ENCODE measurements at places on chromosomes 6 and 20.

- DNase-seq = no peak
Measured at GRCh38 chr20:8227293-8227692, 95.2 kb downstream of the PLCB1 start.

GRCh38 chr20:47623206-47623605 lies 121.5 kb downstream of the NCOA3 start:
- no peak for DNase-seq

DNA sequence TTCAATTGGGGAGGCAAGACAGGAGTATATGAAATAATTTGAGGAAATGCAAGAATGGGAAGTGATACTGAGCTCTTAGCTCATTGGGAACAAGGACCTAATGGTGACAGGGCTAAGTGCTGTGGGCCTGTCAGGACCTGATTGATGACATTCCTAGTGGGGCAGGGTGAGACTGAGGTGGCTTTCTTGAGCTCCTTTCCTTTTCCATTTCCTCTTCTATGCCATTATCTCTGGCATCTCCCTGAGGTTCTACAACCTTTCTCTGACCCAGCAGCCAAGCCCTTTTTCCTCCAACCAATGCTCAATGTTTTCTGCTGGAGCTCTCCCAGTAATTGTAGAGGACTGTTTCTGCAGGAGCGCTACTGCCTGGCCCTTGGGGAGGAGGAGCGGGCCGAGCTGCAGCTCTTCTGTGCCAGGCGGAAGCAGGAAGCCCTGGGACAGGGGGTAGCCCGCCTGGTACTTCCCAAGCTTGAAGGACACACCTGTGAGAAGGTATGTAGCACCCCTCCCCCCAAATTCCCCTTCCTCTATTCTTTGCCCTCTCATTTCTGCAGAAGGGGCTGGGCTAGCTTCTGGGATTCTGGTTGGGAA lies 2.8 kb upstream of the TOMM6 start:
- no peak for DNase-seq

DNA sequence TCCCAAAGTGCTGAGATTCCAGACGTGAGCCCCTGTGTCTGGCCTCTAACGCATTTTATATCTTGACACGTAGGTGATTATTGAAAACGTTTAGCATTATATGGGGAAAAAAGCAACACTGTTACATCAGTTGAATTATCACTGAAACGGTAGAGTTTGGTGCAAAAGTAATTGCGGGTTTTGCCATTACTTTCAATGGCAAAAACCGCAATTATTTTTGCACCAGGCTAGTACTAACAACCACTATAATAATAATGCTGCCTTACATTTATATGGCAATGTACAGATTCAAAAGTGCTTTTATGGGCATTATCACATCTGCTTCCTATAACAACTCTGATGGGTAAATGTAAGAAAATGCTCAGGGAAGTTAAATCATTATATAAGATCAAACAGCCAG lies 57.3 kb downstream of the OPRM1 start:
- no peak for DNase-seq

- no peak for DNase-seq
Measured at GRCh38 chr20:15673206-15673605, 900.0 kb downstream of the KIF16B start.

DNA sequence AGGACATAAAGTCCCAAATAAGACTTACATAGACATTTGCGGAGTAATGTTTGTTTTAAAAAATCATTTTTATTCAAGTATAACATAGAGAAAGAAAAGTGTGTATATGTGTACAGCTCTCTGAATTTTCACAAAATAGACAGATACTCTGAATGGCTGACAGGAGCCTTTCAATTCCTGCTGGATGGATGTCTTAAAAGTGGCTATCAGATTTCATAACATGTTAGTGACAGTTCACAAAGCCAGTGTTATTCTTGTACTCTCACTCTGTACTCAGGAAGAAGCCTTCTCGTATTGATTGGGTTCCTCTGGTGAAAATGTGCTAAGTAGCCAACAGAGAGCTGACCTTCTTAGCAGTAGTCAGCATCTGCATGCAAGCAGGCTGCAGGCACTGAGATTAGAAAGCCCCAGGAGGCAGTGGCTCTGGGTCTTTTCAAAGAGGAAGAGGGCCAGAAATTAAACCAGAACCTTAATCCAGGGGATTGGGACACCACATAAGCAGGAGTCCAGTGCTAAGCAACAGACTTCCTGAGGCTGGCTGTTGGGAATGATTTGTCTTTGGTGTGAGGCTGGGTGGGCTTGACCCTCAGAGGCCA lies 19.7 kb downstream of the SLC17A4 start:
- no peak for DNase-seq

GRCh38 chr6:137233911-137234863 lies 15.0 kb upstream of the IFNGR1 start:
- peak; percentile 81 for DNase-seq

GRCh38 chr6:137638926-137639706 lies 144.9 kb upstream of the OLIG3 start:
- DNase-seq = no peak

- no peak for DNase-seq
Measured at GRCh38 chr20:13336308-13337089, 115.4 kb downstream of the ISM1 start.

DNA sequence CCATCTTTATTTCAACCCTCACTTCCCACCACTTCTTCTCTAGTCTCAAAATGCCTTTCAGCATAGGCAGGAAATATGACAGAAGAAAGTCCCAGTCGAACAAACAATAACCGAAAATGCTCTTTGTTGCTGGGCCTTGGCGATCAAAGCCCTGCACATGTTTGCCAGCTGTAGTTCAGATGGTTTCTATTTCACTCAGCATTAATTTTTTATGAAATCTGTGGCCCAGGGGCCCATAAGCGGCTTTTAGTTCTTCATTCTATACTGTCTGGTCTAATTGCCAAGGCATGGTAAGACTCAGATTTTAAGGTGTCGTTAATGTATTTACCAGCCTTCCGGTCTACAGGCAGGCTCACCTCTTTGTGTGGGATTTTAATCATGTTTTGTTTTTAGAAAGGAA lies 10.9 kb upstream of the F13A1 start:
- no peak for DNase-seq

GRCh38 chr6:73519926-73520687 lies 725 bp downstream of the EEF1A1 start:
- DNase-seq = peak; percentile 71

DNA sequence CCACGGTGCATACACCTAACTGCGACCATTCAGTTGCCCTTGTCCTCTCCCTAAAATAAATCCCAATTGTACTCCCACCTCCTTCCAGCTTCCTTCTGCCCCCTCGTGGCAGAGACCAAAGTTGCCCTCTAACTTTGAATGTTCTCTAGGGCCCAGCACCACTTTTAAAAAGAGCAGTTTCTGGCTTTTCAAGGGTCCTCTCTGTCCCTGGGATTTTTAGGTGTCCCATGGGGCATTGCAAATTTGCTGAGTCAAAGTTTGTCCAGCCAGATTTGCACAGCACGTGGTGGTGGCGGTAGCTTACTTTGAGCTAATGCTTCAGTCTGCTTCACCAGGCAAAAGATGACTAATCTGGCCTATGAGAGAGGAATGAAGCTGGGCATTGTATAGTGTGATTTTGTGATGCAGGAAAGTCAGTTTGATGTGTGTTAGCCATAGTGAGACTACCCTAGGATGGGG lies 100.2 kb downstream of the PERP start:
- DNase-seq = no peak

DNA sequence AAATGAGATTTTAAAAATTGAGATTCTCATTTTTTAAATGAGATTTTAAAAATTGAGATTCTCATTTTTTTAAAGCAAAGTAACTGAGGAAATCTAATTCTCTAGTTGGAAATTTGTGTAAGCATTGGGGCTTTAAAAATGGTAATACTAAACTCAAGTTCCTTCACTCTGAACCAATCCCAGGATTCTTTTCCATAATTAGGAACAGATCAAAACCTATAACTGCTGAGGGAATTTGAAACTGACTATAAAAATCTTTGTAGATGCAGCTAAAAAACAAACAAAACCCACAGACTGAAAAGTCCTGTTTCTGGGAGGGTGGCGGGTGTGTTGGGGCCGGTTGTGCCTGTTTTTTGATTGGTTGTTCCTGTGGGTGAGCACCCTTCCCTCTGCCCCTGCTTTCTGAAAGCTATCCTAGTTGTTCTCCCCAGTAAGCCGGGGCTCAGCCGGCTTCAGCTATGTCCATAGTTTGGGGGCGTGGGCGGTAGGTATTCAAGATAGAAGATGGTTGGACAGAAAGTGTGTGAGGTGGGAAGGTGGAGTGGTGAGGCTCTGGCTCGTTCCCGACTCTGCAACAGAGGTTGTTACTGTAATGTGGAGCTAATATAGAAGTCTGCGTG lies 49.3 kb downstream of the GFRA4 start:
- DNase-seq = no peak

GRCh38 chr6:8785223-8785622 lies 349.9 kb upstream of the SLC35B3 start:
- DNase-seq = no peak

- peak; percentile 50 for DNase-seq
Measured at GRCh38 chr6:48766349-48766748, 655.4 kb upstream of the PTCHD4 start.

DNA sequence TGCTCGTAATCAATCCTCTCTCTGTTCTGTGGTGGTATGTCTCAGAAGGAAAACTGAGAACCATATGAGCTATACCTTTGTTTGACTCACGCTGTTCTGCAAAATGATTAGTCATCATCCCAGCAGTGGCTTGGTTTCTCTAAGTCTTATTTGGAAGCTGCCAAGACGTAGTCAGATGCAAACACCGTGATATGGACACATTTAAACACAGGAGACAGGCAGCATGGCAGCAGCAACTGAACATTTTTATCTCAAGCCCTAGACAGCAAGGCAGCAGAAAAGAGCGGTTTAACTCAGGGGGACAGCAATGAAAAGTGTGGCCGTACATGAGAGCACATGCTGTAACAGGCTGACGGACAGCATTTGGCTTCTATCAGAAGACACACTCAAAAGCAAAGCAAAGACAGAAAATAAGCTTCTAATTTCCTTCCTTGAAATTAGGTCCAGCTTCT lies 1295.1 kb downstream of the EPHA7 start:
- DNase-seq = no peak

GRCh38 chr6:41558033-41558807 lies 12.0 kb downstream of the FOXP4 start:
- DNase-seq = no peak

DNA sequence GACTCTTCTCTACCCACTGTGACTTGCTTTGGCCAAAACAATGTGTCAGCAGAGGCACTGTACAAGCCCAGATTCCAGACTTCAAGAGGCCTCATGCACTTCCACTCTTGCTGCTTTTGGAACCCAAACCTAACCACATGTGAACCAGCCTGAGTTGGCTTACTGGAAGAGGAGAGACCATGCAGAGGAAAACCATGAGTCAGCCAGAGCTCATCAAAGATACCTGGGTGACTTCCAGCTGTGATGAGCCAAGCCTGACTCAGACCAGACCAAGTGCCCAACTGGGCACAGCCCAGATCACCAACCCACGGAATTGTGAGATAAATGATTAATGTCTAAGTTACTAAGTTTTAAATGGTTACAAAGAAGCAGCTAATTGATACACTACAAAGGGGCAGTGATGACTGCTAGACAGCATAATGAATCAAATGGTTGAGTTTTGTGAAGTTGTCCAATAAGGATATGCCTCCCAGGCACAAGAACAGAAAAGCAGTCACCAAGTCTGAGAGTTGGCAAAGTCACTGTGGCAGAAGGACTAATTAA lies 16.2 kb upstream of the BEND6 start:
- DNase-seq = no peak

DNA sequence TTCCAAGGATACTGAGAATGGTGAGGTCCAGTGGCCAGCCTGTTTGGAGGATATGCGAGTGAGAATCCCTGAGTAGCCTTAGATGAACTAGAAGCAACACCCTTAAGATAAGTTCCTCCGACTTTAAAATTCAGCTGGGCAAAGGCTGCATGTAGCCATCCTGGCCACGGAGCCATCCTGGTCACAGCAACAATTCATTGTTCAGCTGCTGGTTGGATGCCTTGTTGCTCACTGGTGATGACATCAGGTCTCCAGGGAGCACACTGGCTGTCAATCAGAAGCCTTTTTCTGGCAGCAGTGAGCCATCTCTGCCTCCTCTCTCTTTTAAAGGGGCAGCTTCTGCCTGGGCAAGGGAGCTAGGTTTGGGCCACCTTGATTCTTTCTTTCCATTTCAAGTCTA lies 22.4 kb upstream of the RIMS4 start:
- DNase-seq = no peak

DNA sequence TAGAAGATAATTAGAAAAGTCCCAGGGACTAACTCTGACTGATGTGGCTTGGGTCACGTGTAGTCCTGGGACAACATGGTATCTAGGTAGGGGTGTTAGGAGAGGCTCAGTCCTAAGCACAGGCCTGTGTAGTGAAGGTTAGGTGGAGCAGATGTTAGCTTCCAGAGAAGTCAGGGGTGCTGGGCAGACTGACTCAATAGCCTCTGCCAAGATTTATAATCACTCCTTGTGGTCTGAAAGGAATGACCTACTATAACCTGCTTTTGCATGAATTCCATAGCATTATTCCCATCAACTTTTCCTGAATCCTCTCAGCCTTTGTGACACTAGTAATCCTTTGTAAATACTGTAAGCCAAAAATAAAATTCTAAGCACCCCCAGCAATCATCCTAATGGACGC lies 10.2 kb upstream of the PEX7 start:
- no peak for DNase-seq

DNA sequence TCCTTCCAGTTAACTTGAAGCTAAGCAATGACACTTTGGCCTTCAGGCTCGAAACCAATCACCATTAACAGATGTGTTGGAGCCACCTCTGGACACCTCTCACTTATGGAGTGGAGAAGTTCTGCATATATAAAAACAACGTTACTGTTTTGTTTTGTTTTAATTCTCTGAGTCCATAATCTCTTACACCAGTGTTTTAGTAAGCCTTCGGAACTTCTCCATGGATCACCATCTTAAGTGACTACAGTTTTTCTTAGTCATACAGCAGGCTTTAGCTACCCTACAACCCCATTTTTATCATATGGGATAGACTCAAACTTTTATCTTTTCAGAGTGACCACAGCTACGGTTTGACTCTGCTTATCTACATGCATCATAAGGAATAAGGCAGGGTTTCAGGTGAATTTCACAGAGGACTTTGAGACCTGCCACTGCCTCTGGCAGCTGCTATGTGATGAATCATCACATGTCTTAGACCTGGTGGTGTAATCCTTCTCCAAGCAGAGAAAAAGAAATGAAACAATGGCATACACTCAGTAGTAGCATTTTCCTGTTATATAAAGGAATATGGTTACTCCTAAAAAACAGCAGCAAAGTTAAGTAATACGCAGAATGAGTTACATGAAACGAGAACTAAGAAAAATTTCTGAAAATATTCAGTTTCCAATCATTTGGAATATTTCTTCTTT lies 5.5 kb upstream of the HDDC2 start:
- peak; percentile 86 for DNase-seq

DNA sequence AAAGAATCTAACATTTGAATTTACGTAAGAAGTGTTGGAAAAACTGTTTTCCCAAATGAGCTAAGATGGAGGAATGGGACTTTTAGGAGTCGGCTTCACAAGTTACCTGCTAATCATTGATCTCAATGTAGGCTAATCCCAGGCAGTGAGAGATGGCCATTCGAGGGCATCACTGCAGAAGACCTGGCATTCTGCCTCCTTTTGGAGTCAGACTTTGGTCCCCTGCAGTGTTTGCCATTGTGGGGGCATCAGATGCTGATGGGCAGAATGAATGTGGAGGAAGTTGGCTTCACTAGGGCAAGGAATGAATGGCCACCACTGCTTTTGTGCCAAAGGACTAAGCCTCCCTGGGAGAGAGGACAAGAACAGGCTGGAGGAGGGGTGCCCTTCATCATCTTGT lies 55.7 kb upstream of the NKX2-2 start:
- DNase-seq = no peak

GRCh38 chr6:147166992-147167391 lies 37.2 kb upstream of the STXBP5 start:
- no peak for DNase-seq

GRCh38 chr20:36604952-36605398 lies 604 bp upstream of the RAB5IF start:
- DNase-seq = no peak

All from large intestine (tissue), 12 donors.